ENCODE measurements at places on chromosomes 3 and 15.

DNA sequence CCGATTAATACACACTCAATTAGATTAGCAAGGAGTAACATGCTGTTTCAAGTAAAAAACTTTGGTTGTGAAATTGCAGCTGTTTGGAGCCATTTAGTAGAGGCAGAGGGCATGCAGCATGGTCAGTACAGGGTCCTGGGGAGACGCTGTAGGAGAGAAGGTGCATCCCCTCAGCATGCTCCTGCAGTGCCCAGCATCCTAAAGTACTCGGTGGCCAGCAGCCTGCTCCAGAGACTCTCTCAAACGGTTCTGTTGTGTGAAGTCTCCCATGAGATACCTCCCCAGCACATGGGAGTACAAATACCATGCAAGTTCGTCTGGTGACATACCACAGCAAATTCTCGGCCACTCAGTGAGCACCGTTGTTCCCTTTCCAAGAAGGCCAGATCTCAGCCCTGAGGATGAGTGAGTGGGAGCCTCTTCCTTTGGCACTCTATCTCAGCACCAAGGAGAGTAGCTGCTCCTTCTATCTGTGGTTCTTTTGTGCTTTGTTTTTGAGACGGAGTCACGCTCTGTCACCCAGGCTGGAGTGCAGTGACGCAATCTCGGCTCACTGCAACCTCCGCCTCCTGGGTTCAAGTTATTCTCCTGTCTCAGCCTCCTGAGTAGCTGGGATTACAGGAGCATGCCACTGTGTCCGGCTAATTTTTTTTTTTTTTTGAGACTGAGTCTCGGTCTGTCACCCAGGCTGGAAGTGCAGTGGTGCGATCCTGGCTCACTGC lies 72.7 kb downstream of the TJP1 start:
- no peak for DNase-seq

GRCh38 chr3:166900866-166901577 lies 479.1 kb downstream of the ZBBX start:
- DNase-seq: no peak

GRCh38 chr3:15011174-15011573 lies 53.9 kb downstream of the MRPS25 start:
- DNase-seq: no peak

DNA sequence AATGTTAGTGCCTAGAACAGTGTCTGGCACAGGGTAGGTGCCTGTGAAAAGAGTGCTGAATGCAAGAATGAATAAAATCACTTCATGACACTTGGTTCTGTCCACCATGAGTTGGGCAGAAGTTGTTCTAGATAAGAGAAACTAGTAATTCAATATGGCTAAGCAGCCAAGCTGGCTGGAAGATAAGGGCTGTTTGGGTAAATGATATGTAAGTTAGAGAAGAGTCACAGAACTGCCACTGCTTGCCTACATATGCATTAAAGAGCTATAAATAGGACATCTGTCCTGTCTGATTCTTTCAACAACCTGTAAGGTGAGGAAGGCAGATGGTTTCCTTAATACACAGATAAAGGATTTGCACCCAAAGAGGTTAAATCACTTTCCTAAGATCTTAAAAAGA lies 13.1 kb downstream of the MTMR10 start:
- DNase-seq: no peak

DNA sequence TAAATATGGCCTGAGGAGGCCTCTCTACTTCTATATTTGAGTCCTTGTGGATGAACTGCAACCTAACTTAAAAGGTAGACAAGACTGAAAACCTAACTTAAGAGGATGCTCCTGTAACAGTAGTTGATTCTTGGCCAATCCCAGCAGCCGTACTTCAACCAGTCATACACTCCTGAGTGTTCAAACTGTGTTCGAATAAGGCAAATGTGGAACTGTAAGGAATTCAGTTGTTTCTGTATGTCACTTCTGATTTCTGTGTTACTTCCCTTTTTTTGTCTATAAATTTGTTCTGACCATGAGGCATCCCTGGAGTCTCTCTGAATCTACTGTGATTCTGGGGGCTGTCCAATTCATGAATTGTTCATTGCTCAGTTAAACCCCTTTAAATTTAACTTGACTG lies 20.5 kb downstream of the GALK2 start:
- no peak for DNase-seq

GRCh38 chr3:196055683-196056270 lies 26.1 kb downstream of the TFRC start:
- no peak for DNase-seq

DNA sequence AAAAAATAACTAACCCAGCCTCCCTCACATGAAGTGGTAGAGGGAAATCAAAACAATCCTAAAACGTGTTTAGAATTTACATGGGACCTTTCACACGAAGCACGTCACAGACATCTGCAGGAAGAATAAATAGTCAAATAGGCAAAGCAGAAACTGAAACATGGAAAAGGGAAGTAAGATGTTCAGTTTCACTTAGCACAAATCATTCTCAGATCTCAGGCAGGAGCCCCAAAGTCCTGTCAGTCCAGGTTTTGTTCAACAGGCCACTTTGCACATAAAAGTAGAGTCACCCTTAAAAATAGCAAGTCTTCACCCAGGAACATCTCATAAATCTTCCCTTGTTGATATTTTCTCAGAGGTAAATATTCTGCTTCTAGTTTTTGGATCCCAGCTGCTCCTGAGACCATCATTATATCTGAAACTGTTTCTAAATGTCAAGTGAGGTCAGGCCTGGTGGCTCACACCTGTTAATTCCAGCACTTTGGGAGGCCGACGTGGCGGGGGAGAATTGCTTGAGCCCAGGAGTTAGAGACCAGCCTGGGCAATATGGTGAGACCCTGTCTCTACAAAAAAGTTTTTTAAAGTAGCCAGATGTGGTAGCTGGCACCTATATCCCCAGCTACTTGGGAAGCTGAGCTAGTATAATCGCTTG lies 1.9 kb downstream of the RUBCN start:
- no peak for DNase-seq

DNA sequence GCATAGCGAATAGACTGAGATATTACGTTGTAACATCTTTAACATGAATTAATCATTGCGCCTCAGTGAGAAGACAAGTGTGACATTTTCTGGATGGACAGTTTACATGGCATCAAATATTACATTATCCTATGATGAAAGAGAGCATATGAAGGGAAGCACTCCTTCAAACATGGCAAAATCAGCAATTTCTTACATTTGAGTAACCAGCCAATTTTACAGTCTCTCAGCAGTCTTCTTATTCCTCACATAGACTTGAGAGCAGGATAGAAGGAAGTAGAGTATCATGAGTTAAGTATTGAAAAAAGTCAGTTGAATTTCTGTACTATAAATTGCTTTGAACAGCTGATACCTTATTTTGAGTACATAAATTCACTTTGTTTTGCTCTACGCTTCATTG lies 38.9 kb downstream of the FANCI start:
- no peak for DNase-seq

DNA sequence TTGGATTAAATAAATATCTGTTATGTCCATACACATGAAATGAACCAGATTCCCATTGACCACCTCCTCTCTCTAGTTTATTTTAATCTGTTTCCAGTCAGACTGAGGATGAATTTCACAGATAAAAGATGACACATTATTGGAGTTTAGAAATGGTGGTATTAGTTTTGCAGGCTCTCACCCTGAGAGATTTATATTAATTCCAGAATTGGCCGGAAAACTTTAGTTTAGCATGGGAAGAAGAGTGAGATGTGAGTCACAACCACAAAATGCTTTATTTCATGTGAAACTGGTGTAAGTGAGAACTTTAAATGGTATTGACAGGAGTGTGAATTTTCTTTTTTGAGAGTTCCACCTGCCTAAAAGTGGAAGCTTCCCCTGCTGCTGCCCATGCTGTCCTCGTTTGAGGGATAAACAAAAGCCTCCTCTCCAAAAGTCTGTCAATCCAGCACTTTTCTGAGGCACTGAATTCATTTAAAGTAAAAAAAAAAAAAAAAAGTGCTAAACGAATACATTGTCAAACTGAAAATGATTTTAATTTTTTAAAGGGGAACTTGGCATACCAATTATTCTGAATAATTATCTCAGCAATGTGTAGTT lies 65.1 kb upstream of the EPHA3 start:
- DNase-seq: no peak

- DNase-seq: no peak
Measured at GRCh38 chr3:79761441-79761840, 6.4 kb downstream of the ROBO1 start.

DNA sequence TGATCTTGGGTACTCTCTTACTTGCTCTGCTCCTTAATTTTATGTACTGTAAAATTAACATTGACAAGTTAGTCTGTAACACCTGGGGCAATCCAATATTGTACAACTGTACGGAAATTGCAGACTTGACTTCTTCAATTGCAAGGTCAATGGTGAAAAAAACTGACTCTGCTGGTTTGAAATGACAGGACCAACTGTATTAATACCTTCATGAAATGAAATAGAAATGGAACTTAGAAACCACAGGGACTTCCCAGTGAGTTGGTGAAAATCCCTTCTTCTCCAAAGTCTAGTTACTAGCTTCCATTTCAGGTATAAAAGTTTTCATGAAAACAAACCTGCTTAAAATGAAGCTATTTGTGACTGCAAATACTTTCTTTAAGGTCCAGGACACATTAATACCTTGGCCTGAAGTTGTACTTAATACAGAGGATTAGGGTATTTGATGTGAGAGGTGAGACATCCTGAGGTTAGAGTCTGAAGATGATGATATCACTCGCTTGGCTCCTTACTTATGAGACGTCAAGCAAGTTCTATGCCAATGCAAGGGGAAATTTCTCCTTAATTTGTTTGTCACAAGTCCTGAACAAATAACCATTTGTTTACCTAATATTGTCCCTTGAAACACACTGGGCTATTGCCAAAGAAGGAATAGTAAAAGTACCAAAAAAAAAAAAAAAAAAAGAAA lies 226.2 kb upstream of the TP63 start:
- no peak for DNase-seq

- no peak for DNase-seq
Measured at GRCh38 chr15:65818927-65819562, 27.0 kb upstream of the DENND4A start.

GRCh38 chr15:60568914-60569391 lies 90.0 kb upstream of the ICE2 start:
- no peak for DNase-seq

DNA sequence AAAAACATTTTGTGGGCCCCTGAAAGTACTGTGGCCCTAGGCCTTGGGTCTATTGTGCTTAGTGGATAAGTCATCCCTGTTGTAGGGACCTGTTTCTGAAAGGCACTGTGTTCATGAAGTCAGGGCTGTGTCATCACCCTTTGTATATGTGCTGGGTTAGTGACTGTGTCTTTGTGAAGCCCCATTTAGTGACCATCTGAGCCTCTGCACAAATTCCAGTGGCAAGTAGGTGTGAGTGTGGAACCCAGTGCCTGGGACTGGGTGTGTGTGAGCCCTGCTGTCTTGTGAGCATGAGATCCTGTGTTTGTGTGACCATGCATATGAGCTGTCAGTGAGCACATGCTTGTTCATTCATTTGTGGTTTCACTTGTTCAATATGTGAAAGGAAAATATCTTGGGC lies 1.2 kb upstream of the HYAL1 start:
- no peak for DNase-seq

DNA sequence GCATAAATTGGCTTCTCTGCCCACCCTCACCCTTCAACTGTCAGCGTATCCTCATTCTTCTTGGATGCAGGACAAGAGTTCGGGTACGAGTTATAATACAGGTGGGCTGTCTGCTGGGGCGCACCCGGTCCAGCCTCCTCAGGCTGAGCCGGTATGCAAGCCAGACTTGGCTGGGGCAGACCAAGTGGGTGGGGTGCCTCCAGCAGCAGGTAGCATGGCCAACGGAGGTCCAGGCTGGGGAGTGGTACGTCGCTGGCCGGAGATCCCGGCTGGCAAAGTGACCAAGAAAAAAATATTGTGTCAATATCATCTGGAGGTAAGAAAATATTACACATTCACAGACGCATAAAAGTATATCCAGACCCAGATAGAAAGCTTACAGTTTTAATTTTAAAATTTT lies 45.6 kb downstream of the GATM start:
- no peak for DNase-seq

- peak; percentile 30 for DNase-seq
Measured at GRCh38 chr15:70271422-70272088, 173.8 kb upstream of the TLE3 start.
